ENCODE measurements at places on chromosomes 13 and 19.

GRCh38 chr19:6979399-6979798, 41.8 kb downstream of the MBD3L2B start:
- DNase-seq: no peak

DNA sequence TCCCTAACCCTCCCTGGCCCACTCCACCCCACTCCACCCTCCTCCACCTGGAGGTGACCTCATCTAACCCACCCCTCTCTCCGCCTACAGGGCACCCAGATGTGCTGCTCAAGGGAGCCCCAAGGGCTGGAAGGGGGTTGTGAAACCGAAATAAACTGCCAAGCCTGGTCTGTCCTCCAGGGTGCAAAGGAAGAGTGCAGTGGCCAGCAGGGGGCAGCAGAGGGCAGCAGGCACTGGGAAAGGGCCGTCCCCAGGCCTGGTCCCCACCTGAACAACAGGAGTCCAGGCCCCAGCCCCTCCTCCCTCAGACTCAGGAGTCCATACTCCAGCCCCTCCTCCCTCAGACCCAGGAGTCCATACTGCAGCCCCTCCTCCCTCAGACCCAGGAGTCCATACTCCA, 8.4 kb upstream of the BCAM start:
- DNase-seq: no peak

GRCh38 chr19:31838163-31838815, 489.1 kb upstream of the TSHZ3 start:
- no peak for DNase-seq

- no peak for DNase-seq
Observed at GRCh38 chr19:5804516-5805461, at the start of gene NRTN. Gene NRTN (plus strand): TSS chr19:5805067. CDS start chr19:5824166, 19,099 bp downstream.

DNA sequence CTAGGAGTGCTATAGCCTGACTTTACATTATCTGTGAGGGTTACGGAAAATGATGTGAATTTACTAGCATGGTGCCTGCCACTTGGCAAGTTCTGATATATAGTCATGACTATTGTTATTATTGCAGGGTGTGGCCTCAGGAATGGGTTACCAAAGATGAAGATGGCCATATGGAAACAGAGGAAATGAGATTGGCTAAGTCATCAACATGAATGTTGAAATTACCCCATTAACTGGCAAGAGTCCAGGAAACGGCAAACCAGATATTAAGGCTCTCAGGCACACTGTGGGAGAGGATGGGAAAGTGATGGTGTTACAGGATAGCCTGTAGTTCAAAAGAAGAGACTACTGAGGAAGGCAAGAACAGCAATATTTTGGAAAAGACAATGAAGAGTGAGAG, 183.3 kb downstream of the KCNRG start:
- DNase-seq: no peak

GRCh38 chr19:2461751-2462634, 5.2 kb upstream of the LMNB2 start:
- DNase-seq: no peak

DNA sequence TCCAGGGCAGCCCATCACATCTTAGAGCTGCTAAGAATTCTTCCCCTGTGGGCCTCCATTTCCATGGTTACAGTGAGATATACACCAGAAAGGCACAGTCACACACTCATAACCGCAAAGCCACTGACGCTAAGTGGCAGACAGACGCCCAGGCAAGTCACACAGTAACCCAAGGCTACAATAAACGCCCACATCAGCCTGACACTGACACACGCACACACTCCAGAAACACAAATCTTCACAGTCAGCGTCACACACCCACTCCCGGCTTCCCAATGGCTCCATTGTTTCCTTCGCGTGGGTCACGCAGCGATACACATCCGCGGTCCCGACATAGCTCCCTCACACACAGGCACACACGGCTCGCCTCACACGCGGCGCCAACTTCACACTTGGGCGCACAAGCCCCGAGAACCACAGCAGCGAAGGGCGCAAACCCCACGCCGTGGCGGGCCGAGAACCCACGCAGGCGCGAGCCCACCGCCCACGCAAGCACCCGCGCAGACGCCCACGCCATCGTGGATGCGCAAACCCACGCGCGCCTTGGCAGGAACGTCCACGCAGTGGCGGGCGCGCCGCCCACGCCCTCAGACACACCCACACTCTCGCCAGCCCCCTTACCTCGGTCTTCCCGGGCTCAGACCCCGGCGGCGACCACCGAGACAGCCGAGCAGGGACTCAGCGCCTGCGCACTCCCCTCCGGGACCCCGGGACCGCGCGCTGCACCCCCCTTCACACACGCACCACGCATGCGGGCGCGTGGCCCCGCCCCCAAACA, at the start of gene ZNF667:
TSS of gene ZNF667 (minus strand) at position 695 of the 778 bp plus-strand sequence. CDS start 14,975 bp downstream, outside the sequence.
- no peak for DNase-seq

DNA sequence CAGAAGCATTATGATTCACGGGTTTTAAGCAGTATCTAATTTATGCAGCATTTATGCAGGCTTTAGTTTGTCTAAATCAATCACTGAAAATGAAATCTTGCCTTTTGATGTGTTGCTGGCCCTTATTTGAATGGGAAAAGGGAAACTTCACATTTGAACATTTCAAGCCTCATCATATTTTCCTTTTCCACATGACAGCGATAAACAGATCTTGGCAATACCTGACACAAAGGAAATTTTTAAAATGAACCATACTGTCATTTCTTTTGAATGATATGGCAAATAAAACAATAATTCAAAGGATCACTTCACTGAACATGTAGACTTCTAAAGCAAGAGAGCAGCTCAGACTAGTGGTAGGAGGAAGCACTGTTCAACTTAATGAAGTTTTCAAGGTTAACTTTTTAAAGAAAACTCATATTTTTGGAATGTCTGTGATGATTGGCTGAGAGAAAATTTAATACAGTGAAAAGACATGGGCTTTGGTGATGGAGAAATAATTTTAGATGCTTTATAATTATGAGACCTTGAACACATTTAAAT, 198.1 kb downstream of the OXGR1 start:
- no peak for DNase-seq

- no peak for DNase-seq
Observed at GRCh38 chr13:84136582-84136981, 254.3 kb upstream of the SLITRK1 start.

DNA sequence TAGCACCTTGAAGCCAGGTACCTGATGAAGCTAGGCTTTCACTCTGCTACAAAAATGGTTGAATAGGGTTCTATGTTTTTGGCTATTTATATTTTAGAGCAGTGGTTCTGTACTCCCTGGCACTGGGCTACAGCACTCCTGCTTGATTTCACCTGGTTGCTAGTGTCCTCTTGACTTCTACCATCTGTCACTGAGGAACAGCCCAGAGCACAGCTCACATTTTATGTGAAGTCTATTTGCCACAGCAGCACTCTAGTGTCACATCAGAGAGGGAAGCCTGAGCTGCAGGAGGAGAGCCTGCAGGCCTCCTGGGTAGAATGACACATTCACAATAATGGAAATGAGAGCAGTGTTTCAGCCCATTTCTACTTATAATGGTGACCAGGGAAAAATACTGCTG, 184.2 kb downstream of the ZNF486 start:
- DNase-seq: no peak

GRCh38 chr13:98192008-98192407, 14.9 kb upstream of the RNF113B start:
- no peak for DNase-seq
